ENCODE measurements at places on chromosomes 5 and 9. TPM values are rescaled to one million over a fixed set of nuclear protein-coding genes. Genes with fewer than 3 reads are reported as not detected.

FSTL4 gene
- not detected for polyA plus RNA-seq

ANKRD31 gene
- polyA plus RNA-seq, result 0.05 TPM

FGD3 gene
- not detected for polyA plus RNA-seq

CTSL gene
- polyA plus RNA-seq, result 98.3 TPM

ANXA2R gene
- polyA plus RNA-seq, result 1.7 TPM

APBA1 gene
- polyA plus RNA-seq, result 3.1 TPM

IL13 gene
- polyA plus RNA-seq, result 0.08 TPM

ARHGEF39 gene
- polyA plus RNA-seq, result 4.9 TPM

FST gene
- polyA plus RNA-seq, result 162 TPM

NSMF gene
- 58.6 TPM for polyA plus RNA-seq

GRM6 gene
- not detected for polyA plus RNA-seq

GFRA3 gene
- polyA plus RNA-seq, result 0.15 TPM

ZSWIM6 gene
- polyA plus RNA-seq, result 7.4 TPM

IL4 gene
- polyA plus RNA-seq, result not detected

GRCh38 chr5:173771725-173772383 is 116.3 kb upstream of the CPEB4 start:
- no peak for DNase-seq

- DNase-seq, result no peak
These were observed 36.2 kb downstream of the IPPK start for GRCh38 chr9:92633614-92634278.

- no peak for DNase-seq
These were observed 75.7 kb upstream of the FBN2 start for GRCh38 chr5:128613766-128614165.

GRCh38 chr9:91623004-91623403 is 199.4 kb upstream of the NFIL3 start:
- DNase-seq, result no peak

GRCh38 chr9:72888067-72888466 is 64.8 kb downstream of the ALDH1A1 start:
- no peak for DNase-seq

- no peak for DNase-seq
These were observed 26.5 kb downstream of the UBE2R2 start for GRCh38 chr9:33843312-33843961.

DNA sequence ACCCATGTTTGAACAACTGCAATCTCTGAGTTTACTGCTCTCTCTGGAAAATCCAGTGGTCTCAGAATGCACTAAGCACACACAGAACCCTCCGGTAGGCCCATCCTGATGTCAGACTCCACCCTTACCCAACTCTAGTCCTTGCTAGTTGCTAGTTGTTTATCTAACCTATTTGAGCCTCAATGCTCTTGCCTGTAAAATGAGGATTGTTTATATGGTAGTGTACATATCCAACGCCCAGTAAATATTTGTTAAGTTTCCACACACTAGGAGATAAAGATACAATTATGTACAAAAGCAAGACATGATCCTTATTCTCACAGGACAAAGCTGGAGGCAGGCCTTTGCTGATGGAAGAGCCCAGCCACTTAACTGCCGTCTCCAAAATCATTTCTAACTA is 192.2 kb downstream of the SPOCK1 start:
- no peak for DNase-seq

- peak; percentile 9 for DNase-seq
These were observed 98.4 kb downstream of the PHF2 start for GRCh38 chr9:93674580-93675335.

- no peak for DNase-seq
These were observed 400.7 kb downstream of the ZSWIM6 start for GRCh38 chr5:61732796-61733195.

GRCh38 chr5:72440207-72440638 is 67.0 kb downstream of the ZNF366 start:
- DNase-seq, result no peak

DNA sequence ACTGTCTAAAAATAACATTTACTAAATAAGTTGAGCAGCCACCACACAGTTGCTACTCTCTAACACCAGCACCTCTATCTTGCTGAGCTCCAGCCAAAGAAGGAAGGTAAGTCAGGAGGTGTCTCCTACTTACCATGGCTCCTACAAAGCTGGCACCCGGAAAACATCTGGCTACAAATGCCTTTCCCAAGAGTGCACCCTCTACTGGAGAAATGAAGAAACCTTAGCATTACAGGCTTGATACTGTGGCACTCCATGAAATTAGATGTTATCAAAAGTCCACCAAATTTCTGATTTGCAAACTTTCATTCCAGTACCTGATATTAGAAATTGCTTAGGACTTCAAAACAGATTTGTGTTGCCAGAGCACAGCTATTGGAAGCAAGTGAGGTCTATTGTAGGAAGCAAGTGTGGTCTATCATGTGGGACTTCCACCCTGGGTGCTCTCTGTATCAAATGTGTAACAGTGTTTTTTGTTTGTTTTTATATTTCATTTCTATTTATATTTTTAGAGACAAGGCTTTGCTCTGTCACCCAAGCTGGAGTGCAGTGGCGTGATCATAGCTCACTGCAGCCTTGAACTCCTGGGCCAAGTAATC is 25.7 kb upstream of the RFK start:
- peak; percentile 29 for DNase-seq

DNA sequence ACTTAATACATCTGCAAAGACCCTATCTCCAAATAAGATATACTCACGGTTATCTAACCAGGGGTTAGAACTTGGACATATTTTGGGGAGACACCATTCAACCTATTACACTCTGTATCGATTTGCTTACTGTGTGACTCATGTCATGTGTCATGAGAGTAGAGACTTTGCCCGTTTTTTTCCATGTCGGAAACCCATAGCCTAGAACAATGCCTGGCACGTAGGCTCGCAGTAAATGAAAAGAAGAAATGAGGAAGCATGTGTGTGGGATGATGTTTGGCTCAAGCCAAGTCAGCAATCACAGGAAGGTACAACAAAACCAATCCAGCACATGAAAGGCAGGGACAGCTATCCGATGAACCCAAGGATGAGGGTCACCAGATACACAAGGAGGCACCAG is 94.6 kb upstream of the DNAH5 start:
- no peak for DNase-seq

- DNase-seq, result no peak
These were observed 152.9 kb upstream of the MAP1B start for GRCh38 chr5:71954329-71954728.

GRCh38 chr9:121441165-121441564 is 58.5 kb downstream of the GGTA1 start:
- DNase-seq, result no peak

- DNase-seq, result no peak
These were observed 34.3 kb upstream of the RNF130 start for GRCh38 chr5:180105827-180106312.

DNA sequence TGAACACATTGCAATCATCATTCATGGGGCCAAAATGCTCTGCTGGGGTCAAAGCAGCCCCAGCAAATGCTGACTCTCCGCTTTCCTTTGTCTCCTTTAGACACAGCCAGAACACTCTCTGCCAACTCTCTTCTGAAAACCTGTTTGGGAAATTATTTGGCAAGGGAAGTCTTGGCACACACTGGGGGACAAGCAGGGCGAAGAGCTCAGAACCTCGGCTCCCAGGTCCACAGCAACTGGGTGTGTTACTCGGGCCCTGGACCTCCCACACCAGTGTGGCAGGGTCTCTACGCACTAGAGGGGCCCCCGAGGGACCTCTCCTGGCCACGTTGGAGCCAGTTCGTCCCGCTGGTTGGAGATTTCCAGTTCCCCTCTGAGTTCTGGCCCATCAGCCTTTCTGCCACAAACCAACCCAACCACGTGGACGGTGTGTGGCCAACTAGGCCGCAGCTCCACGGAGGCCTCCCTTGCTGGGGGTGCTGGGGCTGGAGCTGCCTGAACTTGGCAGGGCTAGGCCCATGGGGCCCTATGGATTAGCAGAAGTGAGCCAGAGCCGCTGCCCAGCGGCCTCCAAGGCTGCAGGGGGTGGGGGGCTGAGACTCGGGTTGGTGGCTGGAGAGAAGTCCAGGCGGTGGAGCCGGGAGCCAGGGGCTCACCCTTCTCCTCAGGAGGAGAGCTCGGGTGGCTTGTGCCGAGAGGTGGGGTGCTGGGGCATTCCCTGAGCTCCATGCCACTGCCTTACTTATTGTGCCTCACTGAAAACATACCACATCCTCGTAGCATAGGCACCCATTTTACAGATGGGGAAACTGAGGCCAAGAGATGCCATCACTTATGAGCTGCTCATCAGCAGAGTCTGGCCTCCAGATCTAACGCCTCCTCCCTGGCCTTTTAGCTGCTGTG is 46.8 kb upstream of the RNU6ATAC start:
- peak; percentile 20 for DNase-seq

DNA sequence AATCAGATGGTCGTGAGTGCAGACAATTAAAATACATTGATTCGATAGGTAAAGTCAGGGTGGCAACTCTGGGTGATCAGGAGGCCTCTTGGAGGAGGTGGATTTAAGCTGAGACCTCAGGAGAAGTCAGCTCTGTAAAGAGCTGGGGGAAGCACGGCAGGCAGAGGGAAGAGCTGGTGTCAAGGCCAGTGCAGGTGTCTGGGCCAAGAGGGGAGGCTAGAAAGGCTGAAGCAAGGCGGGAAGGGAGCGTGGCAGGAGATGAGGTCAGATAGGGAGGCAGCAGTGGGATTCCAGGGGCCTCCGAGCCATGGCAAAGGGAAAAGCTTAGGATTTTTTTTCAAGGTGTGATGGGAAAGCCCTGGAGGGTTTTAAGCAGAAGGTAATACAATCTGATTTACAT is 178.7 kb downstream of the FSTL4 start:
- no peak for DNase-seq

GRCh38 chr5:121695307-121695706 is 156.4 kb upstream of the FTMT start:
- no peak for DNase-seq

GRCh38 chr5:98905857-98906688 is 22.7 kb downstream of the CHD1 start:
- DNase-seq, result peak; percentile 22

DNA sequence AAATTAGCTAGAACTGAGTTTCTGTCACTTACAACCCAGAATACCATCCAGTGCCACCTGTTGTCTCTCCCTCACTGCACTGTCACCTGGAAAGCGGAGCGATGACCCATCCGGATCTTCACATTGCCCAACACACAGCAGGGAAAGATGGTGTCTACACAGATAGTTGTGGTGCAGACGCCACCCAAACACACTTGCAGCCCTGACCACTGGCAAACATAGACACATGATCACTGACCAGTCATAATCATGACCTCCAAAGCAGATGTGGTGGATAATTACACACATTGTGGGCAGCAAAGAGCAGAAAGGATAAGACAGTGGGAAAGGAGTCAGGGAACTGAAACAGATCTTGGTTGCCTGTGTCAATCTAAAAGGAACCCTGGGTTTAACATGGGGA is 64.7 kb downstream of the GABBR2 start:
- DNase-seq, result no peak

DNA sequence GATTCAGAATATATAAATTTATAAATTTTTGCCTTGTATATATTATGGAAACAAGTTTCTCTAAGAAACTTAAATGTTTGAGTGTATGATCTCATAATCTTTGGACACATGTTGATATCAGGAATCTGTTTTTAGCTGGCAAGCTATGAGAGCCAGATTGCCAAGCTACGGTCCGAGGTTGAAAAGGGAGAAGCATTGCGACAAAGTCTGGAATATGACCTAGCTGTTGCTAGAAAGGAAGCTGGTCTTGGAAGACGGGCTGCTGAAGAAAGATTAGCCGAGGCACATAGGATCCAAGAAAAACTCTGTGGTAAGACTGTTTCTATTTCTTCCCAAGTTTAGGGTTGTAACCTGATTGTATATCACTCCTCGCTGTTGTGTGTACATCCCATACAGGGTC is 25.9 kb downstream of the CCDC171 start:
- no peak for DNase-seq

GRCh38 chr9:91757782-91758181 is 192.2 kb downstream of the ROR2 start:
- no peak for DNase-seq

DNA sequence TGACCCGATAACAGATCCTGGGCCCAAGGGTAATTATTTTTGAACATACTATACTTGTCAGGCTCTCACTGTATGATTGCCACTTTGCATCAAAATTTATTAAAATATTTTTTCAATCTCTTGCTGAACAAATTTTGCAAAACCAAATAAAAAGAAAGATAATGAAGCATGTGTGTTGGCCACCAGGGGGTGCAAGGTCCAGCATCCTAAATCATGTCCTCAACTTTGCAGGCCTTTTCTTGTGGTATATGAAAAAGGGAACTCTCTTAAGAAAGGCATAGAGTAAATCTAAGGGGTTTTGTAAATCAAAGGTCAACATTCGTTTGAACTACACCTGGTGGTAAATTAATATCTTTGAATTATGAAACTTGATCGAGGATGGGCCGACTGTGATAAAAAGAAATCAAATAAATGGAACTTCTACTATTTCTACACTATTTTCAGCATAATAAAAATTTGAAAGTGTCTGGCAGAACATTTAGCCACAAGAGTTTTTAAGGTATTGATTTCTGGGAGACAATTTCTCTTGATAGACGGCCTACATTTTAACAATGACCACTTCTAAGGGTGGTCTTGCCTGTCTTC is 676.5 kb downstream of the DMRTA1 start:
- DNase-seq, result peak; percentile 13

DNA sequence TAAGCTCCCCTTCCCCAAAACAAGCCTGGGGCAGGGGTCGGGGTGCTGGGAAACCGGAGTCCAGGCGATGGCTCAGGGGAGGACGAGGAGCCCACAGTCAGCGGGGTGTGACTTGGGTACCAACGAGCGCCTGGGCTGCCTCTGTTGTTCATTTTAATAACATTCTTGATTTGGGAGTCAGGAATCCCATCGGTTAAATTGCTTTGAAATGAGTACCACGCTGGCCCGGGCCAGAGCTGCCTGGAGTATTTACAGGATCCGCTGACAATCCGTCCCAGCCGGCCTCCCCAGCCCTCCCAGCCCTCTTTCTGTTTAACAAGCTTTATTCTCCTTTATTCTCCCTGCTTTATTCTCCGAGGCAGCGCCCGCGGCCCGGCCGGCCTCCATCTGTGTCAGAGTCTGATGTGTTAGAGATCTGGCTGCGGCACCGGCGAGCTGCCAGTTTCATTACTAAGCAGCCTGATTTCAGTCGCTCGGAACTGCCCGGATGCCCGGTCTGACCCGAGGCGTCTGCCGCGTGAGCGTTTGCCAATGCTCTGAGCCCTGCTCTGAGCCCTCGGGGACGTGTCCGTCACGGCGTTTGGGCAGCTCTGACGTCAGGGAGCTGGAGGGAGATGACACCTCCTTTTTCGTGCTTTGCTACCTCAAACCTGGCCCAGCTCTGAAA is 16.5 kb upstream of the QRFP start:
- DNase-seq, result no peak

GRCh38 chr9:16689351-16689938 is 181.0 kb downstream of the BNC2 start:
- DNase-seq, result no peak

DNA sequence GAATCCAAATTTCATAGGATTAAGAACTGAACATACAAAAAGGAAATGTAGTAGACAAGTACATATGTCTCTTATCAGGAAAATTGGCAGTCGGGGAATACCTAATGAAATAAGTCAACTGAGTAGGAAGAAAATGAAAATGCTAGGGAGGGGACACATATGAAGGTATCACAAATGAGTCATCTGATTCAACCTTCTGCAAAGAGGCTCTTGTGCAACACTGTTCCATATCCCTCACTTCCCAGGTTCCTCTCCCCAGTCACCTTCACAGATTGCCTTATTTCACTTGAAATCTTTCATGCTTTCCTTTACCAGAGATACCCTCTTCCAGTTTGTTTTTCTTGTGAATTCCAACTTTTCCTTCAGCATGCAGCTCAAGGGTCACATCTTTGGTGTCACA is 139.0 kb downstream of the RFX3 start:
- no peak for DNase-seq

GRCh38 chr9:124337562-124337961 is 77.7 kb downstream of the PSMB7 start:
- DNase-seq, result no peak

GRCh38 chr9:28921857-28922500 is 1348.7 kb upstream of the C9orf72 start:
- no peak for DNase-seq

Data from SK-N-SH (cell line).